ENCODE measurements at places on chromosomes 6 and 20. TPM values are rescaled to one million over a fixed set of nuclear protein-coding genes. Genes with fewer than 3 reads are reported as not detected.

The BTN2A1 gene
- polyA plus RNA-seq = 18.4 TPM

The SFTA2 gene
- not detected for polyA plus RNA-seq

The STMND1 gene
- not detected for polyA plus RNA-seq

The FUT9 gene
- not detected for polyA plus RNA-seq

The HFE gene
- polyA plus RNA-seq = 8.6 TPM
